ENCODE measurements at places on chromosomes 2 and 18.

GRCh38 chr2:66539452-66539851, 104.5 kb downstream of the MEIS1 start:
- DNase-seq: no peak

DNA sequence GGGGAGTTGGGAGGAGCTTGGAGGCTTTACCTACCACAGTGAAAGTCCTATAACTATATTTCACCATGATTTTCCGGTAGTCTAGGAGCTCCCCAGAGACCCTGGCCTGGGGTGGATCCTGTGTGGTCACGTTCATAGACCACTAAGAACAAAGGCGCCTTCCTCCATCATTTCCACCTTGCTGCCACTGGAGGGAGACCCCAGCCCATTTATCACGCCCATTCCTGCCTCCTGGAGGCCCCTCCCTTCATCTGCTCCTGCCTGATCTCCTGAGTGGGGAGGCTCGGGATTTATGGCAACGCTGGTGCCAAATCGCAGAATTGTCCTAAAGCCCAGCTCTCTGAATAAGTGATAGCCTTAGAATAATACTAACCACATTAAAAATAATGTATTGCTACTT, 507.6 kb upstream of the SPHKAP start:
- DNase-seq: no peak

- DNase-seq: no peak
Observed at GRCh38 chr18:65365245-65365980, 385.4 kb upstream of the CDH7 start.

DNA sequence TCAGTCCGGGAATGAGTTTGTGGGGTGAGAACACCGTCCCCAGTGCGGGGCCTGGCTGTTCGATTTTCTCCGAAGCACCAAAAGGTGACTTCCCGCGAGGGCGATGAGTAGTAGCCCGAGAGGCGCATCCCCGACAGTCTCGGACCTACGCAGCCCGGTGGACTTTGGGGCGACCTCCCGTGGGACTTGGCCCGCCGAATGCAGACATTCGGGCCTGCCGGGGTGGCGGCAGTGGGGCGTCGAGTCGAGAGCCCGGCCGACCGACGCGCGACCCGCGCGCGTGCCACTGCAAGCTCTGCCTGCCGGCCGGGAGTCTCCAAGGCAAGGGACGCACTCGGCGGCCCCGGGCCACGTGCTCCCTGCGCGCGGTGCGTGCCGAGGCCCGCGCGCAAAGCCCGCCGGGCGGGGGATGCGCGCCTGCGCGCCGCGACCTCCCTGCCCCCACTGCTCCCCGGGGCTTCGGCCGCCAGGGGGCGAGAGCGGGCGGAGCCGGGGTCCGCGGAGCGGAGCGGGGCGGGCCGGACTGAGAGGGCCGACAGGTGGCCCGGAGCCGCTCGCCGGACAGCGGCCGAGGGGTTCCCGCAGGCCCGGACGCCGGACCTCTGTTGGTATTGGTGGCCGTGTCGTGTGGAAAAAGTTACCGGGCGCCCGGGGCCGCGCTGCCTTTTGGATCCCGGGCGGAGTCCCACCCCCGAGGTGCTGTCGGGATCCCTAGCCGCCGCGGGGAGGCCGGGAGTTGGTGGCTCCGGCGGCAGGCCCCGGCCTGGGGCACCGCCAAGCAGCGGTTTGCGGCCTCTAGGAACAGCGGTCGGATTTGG, 1.9 kb downstream of the PTMA start:
- DNase-seq: peak; percentile 82

DNA sequence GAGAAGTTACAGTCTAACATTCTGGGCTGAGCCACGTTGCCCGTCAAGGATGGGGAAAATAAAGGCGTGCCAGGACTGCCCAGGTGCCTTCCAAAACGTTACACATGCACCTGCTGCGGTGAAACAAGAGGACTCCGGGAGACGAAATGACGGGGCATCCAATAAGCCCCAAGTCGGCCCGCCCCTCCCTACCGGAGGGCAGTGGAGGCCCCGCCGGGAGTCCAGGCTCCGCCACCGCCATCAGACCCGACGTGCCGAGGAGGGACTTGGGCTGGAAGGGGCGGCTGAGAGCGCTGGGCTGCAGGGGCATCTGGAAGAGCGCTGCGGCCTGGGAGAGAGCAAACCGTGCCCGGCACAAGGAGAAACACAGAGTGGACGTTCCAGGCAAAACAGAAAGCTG, 112.5 kb upstream of the GPC1 start:
- DNase-seq: no peak

- DNase-seq: no peak
Observed at GRCh38 chr2:134124047-134124753, 129.7 kb upstream of the MGAT5 start.

- DNase-seq: no peak
Observed at GRCh38 chr2:110999626-111000025, 121.1 kb upstream of the BCL2L11 start.

DNA sequence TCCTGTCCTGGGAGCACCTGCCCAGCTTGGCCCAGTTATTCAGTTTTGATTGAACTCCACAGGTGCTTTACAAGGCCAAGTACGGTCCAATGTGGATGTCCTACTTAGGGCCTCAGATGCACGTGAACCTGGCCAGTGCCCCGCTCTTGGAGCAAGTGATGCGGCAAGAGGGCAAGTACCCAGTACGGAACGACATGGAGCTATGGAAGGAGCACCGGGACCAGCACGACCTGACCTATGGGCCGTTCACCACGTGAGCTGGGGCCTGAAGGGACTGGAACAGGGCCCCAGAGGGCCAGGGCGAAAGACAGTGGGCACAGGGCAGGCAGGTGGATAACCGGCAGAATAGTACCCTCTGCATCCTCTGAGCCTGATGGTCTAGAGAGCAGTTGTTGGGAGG, 22.1 kb downstream of the PRKAG3 start:
- no peak for DNase-seq

DNA sequence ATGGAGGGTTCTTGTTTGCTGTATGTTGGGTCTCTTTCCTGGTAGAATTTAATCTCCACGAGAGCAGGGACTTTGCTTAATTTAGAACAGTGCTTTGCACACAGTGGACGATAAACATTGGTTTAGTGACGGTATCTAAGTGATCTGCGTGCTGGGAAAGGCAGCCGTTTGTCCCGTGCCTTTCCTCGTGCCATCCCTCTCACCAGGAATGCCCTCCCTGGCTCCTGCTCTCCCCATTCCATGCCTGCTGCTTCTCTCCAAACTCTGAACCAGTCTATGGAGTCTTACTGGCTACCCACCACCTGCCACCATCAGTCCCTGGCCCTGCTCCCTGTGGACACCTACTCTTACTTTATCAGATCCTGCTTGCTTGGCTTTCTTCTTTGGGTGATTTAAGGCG, 27.3 kb upstream of the TNP1 start:
- DNase-seq: no peak

- no peak for DNase-seq
Observed at GRCh38 chr18:76338619-76339245, 156.3 kb downstream of the ZNF516 start.

- DNase-seq: no peak
Observed at GRCh38 chr2:641164-641871, 35.9 kb downstream of the TMEM18 start.

GRCh38 chr2:203892207-203892606, 24.6 kb downstream of the CTLA4 start:
- DNase-seq: no peak

- DNase-seq: no peak
Observed at GRCh38 chr2:170155022-170155722, 22.8 kb upstream of the MYO3B start.

DNA sequence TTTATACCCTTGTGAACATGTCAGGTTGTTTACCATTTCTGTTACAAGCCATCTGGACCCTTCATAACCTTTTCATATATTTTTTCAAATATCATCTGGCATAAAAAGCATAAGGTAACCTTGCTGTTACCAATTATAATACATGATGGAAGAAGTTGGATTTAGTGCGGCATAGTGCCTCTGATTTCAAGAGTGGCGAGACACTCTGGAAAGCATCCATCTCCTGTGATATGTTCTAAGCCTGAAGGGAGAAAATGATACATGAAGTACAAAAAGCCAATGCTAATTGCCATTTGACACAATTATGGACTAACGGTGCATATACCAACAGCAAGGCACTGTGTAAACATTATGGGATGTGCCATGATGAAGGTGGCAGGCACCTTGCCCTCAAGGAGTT, 75.1 kb downstream of the DCC start:
- DNase-seq: no peak

DNA sequence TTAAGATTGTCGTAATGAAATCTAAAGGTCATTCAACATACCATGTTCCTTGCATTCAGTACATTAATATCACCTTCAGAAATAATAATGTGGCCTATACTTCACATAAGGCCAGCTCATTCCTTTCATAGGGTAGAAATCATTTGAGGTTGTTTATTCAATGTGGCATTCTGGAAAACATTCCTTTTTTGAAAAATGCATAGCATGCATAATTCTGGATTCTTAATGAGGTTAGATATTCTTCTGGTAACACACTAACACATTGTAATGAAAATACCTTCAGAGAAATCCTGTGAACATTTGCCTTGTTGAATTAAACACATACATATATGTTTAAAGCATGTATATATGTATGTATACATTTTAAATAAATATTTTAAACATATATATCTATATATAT, 204.6 kb upstream of the KCNH7 start:
- DNase-seq: no peak

GRCh38 chr2:98280376-98281102, 65.7 kb upstream of the CNGA3 start:
- no peak for DNase-seq

DNA sequence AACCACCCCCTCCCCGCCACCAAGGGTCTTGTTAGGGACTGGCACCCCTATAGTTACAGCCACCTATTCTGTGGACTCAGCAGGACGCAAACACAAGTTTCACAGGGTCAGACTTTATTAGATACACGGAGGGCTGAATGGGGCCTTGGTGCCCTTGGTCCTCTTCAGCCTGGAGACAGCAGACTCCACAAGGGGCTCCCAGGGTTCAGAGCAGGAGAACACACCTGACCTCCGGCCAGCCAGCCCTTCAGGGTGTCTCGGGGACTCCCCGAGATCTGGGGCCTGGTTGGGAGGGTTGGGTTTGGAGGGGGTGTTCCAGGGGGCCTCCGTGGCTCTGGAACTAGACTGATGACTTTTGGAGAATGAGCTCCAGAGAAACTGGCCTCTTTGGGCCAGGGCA, 2.3 kb upstream of the PREB start:
- no peak for DNase-seq

GRCh38 chr2:149458502-149458901, 128.1 kb downstream of the LYPD6 start:
- no peak for DNase-seq

DNA sequence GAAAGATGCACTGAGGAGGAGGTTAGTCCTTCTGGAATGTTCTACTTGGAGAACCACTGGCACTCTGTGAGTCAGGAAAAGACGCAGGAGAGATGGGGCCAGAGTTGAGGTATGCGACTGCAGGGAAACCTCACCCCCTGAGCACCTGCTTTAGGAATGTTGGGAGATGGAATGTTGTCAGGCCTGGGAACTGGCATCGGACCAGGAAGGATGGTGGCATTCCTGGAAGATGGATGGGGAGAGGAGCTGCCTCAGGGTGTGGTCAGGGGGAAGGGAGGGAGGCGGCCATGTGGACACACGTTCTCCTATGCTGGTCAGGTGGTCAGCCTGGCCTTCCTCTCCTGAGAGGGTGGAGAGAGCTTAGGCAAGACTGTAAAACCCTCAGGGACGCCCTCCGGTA, 146.3 kb downstream of the CELF4 start:
- no peak for DNase-seq

DNA sequence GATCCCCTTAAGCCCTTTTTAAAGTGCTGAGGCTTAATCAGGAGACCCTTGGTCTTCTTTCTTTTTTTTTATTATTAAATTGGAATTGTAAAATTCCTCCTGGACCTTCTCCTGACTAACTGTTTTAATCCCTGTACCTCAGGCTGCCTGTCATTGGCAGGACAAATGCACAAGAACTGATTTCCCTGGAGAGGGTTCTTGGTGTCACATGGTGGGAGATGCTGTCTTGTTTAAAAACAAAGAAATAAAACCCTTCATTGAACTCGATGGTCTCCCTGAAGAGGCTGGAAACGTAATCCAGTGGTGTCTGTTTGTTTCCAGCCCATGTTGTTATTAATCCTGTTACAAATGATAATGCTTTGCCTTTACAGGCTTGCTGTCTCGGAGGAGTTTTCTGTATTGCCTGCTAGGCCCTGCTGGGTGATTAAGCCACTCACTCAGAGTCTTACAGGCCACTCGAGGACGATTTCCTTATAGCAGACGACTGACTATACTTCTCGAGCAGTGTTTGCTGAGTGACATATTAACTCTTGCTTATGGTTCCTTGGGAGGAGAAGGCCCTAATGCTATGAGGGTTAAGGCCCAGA, 100.5 kb upstream of the MGAT5 start:
- no peak for DNase-seq

- DNase-seq: no peak
Observed at GRCh38 chr18:70398076-70398475, 109.2 kb downstream of the SOCS6 start.

DNA sequence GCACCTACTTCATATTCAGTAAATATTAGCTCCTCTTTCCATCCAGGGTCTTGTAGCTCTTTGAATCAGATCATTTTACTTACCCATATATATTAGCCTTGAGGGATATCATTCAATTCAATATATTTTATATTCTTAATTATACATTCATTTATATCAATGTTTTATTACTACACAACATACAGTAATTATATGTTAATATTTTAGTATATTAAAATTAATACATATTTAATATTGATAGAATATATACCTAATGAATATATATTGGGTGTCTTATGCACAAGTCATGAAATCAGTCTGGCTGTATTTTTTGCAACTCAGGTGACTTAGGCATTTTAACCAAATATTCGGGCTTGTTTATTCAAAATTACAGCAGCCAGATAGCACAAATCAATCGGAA, 37.2 kb downstream of the POU3F3 start:
- DNase-seq: no peak

DNA sequence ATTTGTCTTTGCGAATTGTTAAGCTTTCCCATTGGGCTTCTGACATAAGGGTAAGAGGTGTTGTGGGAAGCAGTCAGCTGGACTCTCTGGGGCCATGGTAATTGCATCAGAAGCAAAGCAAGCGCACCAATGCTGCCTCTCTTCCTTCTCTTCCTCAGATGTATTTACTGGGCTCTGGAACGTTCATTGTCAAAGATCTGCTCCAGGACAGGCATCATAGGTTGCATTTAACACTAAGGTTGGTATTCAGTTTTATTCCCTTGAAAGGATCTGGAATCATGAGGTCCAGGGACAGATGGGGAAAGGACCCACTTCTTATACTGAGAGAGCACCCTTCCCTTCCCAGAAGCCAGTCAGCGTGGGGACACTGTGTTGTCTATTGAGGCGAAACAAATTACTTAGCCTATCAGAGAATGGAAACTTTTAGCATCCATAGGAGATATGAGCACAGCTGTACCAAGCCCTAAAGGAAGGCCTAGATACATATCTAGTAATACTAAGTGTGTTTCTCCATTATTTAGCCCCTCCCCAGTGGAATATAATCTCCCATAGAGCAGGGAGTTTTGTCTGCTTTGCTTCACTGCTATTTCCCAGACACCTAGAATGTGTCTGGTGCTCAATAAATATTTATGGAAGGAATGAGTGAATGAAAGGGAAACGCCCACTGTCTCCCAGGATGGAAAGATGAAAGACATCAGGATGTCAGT, 72.2 kb downstream of the COA5 start:
- DNase-seq: no peak

All from stimulated activated CD4-positive, alpha-beta T cell treated with anti-CD3 and anti-CD28 coated beads, Interleukin-12 subunit alpha, Interleukin-12 subunit beta, amount 100 ng/mL, for 4 hours (primary cell).